ENCODE measurements at places on chromosomes 3 and 15.

- no peak for DNase-seq
Measured at GRCh38 chr3:11660242-11660641, 16.5 kb upstream of the VGLL4 start.

GRCh38 chr15:96702589-96702988 lies 372.1 kb downstream of the NR2F2 start:
- DNase-seq: no peak

GRCh38 chr3:62242831-62243509 lies 130.4 kb downstream of the FEZF2 start:
- DNase-seq: no peak

DNA sequence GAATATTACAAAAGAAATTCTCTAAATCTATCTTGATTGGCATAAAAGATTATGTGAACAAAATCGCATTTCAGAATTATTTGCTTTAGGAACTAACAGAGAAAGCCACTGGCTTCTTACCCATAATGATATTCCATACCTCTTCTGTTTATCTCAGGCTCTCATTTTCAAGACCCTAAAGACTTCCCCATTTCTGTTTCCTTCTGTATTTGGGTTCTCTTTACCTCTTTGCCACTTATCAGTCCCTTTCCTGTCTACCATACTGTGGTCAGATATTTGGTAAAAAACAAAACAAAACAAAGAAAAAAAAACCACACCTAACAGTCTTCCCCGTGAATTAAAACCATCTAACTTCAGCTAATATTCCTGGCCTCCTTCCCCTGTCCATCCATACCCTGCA lies 108.5 kb downstream of the LRRC28 start:
- no peak for DNase-seq

DNA sequence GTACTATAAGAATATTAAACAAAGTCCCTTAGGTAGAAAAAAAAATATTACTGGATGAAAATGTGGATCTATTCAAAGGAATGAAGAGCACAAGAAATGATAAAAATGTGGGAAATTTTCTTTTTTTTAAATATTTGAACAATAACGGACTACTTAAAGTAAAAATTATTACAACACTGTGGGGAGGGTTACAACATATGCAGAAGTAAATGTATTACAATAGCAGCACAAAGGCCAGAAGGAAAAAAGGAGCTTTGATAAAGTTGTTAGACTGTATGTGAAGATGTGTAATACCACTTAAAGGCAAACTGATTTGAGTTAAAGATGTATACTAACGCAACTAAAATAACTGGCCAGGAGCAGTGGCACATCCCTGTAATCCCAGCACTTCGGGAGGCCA lies 427.1 kb downstream of the SHQ1 start:
- DNase-seq: no peak

DNA sequence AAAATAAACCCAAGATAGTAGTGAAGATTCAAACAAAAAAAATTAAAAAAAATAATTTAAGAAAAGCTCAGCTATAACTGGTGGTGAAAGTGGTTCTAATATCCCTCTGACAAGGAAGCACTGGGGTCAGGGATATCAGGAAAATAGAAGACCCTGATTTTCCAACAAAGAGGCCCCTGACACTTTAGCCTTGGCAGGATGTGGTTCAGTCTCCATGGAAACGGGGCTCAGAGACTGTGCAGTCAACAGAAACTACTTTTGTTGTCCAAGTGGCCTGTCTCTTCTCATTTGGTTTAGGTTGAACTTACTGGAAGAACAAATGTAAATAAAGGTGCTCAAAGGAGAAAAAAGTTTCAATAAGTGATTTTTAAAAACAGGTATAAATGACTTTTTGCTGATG lies 27.2 kb downstream of the INTS14 start:
- no peak for DNase-seq

GRCh38 chr3:152960684-152961083 lies 125.8 kb downstream of the P2RY1 start:
- DNase-seq: no peak

DNA sequence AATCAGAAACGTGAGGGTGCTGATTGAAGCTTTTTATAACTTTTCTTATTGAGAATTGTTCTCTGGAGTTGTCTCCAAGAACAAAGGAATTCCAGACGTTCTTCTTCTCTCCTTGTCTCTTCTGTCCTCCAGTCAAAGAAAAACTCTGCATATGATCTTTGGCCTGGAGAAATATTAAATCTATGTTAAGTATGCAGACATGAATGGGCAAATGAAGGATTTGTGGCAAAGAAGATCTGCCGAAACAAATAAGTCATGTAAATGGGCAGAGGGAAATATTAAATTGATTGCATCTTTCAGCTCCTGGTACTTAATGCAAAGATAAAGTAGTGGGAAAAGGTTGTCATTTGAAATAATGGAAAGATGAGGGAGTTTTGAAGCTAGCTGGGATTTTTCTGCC lies 74.9 kb downstream of the IGF1R start:
- no peak for DNase-seq

GRCh38 chr3:175129126-175129525 lies 270.0 kb downstream of the NAALADL2 start:
- no peak for DNase-seq

GRCh38 chr3:50817756-50818529 lies 143.2 kb downstream of the DOCK3 start:
- no peak for DNase-seq

DNA sequence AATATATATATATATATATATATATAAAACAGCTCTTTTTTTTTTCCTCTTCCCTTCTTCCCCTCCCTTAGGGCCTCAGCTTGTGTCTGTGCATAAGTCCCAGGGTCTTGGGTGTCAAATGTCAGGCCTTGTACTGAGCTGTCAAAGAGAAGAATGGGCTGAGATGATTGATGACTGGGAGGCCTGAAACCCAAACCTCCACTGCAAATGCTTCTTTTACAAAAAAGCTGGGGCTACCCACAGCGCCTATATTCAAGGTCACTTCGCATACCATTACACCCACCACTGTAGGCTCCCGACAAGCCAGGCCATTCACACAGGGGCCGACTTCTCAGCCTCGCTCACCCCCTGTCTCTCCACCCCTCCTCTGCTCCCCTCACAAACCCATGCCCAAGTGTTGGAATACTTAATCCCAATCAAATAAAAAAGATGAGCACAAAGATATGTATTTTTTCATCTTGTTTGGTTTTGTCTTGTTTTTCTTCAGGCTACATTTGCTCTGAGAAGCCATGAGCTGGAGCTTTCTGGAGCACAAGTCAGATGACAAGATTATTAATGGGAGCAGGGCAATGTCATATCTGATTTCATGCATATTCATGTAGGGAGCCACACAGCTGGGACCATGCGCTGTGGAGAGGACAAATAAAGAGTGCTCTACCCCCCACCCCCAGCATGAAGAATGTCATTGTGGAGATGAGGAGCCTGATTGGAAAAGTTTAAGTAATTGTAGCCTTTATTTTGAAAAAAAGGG lies 614.4 kb upstream of the NR2F2 start:
- DNase-seq: no peak

GRCh38 chr15:28959326-28959725 lies 73.6 kb downstream of the APBA2 start:
- no peak for DNase-seq

DNA sequence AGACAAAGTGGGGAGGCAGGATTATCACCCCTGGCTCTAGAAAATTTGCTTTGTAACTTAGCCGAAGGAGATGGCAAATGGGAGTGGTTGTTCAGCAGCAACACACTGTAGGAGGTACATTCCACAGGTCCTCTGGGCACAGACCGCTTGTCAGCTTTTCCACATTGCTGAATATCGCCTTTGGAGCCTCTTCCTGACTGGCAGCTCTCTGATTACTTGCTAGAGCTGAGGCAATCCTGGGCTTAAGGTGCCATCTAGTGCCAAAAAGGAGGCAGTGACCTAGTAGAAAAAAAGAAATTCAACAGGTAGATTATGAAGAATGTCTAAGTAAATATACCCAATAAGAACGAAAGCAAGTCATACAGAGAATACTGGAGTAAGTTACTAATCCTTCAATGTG lies 13.1 kb upstream of the SCN5A start:
- DNase-seq: no peak

DNA sequence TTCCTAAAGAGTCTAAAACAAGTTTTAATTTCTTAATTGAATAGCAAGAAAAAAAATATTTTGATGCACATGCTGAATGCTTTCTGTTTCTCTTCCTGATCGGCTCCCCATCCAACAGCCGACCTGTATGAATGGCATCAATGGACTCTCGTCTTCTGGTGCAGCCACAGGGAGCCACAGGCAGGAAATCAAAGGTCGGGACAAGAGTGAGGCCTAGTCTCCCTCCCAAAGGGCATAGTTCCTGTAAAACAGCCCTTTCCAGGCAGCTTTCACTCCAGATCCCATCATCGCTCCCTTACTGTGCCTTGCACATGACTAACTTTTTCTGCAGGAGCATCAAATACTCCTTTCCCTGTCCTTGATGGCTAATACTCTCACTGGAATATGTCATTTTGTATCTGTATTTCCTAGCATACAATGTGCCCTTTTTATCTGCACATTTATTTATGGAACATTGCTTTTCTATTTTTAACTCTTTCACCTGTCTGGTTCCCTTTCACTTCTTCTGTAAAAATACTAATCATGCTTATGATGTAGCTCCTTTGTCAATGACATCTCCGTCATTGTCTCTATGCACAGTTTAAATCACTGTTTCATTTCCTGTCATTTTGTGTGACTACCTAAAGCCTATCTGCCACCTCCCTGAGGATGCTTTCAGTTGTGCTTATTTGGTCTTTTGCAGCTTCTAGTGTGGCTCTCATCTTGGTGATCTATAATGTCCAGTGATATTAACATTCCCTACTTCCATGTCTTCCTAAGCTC lies 326.2 kb downstream of the CTNNB1 start:
- no peak for DNase-seq

GRCh38 chr15:81962482-81962881 lies 83.3 kb downstream of the MEX3B start:
- no peak for DNase-seq

DNA sequence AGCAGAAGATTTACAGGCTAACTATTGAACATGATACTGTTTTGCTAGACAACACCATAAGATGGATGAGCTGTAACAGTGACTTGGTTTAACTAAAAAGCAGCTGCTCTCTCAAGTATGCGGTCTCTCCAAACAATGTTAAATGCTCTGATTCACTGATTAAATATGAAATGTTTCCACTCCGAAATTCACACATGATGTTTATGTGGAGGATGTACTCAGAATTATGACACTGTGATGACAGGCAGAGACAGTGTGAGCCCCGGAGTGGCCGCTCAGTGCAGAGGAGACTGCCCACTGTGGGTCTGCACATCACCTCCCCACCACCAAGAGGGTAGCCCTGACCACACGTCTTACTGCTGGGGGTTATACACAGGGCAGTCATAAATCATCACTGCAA lies 83.9 kb upstream of the MEX3B start:
- no peak for DNase-seq

GRCh38 chr15:70516408-70517193 lies 246.8 kb downstream of the UACA start:
- no peak for DNase-seq

GRCh38 chr3:169085827-169086226 lies 577.7 kb downstream of the MECOM start:
- DNase-seq: no peak

DNA sequence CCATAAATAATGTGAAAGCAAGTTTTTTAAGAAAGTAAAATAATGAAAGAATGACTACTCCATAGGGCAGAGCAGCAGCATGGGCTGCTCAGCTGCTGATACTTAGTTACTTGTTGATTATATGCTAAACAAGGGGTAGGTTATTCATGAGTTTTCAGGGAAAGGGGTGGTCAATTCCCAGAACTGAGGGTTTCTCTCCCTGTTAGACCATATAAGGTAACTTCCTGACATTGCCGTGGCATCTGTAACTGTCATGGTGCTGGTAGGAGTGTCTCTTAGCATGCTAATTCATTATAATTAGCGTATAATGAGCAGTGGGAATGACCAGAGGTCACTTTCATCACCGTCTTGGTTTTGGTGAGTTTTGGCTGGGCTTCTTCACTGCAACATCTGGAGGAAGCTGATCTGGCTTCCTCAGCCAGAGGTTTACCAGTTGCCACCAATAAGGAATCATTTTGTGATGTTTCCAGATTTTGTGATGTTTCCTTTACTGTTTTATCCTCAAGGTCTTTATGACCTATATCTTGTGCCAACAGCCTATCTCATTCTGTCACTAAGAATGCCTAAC lies 121.8 kb upstream of the CHL1 start:
- no peak for DNase-seq

GRCh38 chr3:10667269-10667668 lies 148.8 kb upstream of the SLC6A11 start:
- DNase-seq: no peak

DNA sequence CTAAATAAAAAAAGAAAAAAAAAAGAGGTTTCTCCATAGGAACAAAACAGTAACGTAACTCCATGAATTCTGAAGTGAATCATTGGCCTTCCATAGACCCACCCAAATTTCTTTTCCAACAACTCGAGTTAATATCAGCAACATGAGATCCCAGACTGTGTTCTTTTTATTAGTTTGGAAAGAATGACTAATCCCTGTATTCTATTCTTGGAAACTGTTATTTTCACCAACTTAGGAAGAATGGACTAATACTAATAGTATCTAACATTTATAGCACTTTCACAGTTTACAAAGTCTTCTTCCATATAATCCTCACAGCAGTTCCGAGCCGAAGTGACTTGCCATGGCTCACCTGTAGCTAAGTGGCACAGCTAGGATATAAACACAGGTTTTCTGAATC lies 72.7 kb upstream of the SLC4A7 start:
- no peak for DNase-seq

DNA sequence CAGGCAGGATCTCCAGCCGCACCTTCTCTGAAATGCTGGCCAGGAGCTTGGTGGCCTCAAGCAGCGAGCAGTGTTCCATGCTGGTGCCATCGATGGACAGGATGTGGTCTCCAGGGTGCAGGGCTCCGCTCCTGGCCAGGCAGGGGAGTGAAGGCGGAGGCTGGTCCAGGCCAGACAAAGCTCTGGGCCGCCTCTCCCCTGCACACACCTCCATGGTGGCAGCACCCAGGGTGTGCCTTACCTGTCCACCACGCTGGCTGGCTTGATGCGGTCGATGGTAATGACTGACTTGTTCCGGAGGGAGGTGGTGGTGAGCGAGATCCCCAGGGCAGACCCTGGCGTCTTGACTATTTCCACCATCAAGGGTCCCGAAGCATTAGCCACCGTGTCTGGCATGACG lies 20.0 kb downstream of the GRIP2 start:
- no peak for DNase-seq

- no peak for DNase-seq
Measured at GRCh38 chr3:141452045-141452444, 34.8 kb upstream of the RASA2 start.

- no peak for DNase-seq
Measured at GRCh38 chr3:135175728-135176277, 380.7 kb downstream of the EPHB1 start.

DNA sequence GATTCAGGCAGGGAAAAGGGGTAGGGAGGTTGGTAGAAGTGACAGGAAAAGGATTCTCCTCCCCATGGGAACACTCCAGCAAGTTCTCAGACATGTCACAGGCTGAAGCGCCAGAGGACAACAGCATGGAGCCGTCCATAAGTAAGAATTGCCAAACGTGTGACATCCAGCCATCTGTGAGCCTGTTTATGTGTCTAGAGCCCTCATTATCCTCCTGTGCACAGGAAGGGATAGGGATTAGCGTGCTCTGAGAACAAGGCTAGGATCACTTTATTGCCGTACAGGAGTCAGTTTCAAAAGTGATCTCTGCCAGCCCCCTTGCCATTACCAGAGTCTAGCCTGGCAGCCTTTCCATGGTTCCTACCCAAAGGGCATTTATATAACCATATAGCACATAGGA lies 549.5 kb downstream of the NTRK3 start:
- no peak for DNase-seq

- no peak for DNase-seq
Measured at GRCh38 chr15:55118344-55118870, 78.3 kb downstream of the RSL24D1 start.

GRCh38 chr3:57737840-57738239 lies 18.3 kb upstream of the SLMAP start:
- no peak for DNase-seq
